ENCODE measurements at places on chromosomes 16 and 17.

- no peak for DNase-seq
These were observed 119.6 kb upstream of the CNTNAP4 start for GRCh38 chr16:76157629-76158028.

- DNase-seq = no peak
These were observed 42.4 kb downstream of the C16orf95 start for GRCh38 chr16:87274794-87275193.

DNA sequence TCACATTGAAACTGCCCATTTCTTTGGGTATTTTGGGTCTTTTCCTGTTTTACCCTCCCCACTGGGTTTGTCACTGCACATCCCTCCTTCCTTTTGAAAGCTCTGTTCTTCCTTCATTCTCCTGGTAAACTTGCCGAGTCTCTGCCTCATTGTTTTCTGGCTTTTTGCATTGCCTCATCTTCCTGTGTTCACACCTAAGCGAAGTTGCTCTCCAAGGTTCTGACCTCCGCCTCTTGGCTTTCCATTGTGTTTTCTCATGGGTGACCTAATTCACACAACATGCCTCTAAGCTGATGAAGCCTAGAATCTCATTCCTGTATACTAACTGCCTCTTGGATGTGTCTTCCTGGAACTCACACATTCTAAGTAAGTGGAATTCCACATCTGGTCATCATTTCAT is 1096.1 kb upstream of the EEF2KMT start:
- no peak for DNase-seq

DNA sequence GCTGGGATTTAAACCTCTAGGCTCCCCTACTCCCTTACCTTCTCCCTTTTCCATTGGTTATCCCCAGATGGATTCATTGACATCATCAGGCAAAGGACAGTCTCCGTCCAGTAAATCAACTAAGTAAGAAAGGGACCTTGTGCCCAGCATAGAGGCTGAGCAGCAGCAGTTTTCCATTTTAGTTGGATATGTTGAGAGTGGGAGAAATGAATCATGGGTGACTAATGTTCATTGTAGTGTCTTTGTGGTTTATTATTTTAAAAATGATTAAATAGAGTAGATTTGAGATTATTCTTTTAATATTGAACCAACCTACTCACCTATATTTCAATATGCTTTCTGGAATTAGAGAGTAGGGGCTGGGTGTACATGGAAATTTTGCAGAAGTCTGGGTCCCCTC is 99.4 kb upstream of the CACNG3 start:
- no peak for DNase-seq

DNA sequence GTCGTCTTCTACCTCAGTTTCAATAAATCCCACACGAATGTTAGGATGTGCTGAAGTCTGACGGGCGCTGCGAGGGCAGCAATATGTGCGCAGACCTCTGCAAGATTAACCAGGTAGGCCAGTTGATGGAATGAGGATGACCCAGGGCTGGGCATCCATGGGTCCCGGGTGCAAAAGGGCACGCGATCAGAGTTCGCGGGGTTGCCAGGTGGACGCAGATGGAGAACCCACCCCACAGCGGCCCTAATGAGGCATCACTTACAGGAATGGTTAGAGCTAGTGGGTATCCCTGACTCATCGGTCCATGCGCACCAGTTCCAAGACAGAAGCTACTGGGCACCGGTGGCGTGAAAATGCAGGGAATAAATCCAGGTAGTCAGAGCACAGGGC is 2116.0 kb downstream of the TP53TG3F start:
- no peak for DNase-seq

Data from glutamatergic neuron (in vitro differentiated cells).